ENCODE measurements at places on chromosomes 5 and 9.

- no peak for DNase-seq
These were observed 103.3 kb downstream of the ZNF354C start for GRCh38 chr5:179163236-179164155.

DNA sequence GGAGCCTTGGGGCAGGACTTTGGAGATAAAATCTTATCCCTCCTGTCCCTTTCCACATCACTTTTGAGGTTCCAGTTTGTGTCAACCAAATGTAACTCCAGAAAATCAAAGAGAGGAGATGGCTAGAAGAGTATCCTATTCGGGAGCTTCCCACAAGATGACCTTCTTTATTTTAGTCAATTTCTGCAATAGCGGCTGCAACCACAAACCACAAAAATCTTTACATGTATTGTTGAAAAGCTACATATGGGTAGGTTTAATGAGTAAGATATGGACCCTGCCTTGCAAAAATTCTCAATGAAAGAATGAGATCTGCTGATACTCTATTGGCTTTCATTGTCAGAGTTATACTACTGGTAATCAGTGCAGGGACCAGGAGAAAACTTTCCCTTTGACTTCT, 92.2 kb upstream of the MAMDC2 start:
- no peak for DNase-seq

DNA sequence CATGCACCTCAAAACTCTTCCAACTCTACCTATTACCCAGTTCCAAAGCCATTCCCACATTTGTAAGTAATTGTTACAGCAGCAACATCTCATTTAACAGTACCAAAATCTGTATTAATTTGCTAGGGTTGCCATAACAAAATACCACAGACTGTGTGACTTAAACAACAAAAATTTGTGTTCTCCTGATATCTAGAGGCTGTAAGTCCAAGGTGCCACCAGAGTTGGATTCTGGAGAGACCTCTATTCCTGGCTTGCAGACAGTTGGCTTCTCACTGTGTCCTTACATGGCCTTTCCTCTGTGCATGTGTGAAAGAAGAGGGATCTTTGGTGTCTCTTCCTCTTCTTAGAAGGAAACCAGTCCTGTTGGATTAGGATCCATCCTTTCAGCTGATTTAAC, 203.8 kb upstream of the PIK3R1 start:
- no peak for DNase-seq

- DNase-seq: no peak
These were observed 176.2 kb downstream of the DENND1A start for GRCh38 chr9:123753669-123754258.

DNA sequence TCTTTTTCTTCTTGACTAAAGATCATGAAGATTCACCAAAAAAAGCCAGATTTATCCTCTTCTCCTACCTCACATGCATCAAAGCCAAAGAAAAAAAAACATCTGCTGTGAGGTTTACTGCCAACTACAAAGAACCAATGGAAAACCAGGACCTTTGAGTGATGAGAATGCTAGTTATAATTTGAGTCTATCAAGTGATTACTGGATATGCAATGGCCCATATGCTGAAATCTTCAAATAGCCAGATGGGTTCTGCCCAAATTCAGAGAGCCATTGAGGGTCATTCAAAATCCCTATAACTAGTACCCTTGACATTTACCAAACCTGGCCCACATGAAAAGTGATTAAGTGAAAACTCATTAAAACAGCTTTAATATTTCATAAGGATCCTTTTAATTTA, 78.4 kb upstream of the ACO1 start:
- DNase-seq: no peak

DNA sequence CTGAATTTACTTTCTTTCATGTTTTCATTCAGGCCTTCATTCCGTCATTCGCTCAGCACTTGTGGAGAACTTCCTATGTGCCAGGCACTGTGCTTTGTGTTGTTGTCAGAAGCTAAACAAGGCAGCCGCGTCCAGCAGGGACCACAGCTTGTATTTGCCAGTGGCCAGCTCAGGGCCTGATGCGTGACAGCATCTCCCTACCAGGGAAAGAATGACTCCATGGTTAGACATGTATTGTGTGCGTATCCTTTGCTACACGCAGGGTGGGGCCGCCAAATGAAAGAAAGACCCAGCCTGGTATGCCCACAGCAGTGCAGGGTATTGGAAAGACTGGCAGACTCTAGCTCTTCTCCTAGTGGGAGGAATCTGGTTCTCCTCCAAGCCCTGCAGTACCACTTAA, 4.7 kb upstream of the COL27A1 start:
- DNase-seq: no peak

DNA sequence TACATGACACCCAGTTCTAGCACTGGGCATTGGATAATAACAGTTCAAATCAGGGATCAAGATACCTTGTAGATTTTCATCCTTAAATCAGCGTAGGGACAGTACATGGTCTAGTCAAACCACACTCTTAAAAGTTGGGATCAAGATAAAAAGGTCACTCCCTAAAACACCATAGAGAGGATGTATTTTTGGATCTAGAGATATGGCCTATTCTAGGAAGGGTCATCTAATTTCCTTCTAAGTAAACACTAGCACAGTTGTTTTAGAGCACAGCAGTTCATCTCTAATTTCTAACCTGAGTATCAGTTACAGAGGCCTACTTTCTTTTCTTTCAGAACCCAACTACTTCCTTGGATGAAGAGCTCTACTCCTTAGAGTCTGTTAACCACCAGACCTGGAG, 166.4 kb upstream of the GRIN3A start:
- no peak for DNase-seq
